Esophagus squamous epithelium (tissue), 5 donors: ENCODE measurements at places on chromosomes 5 and 9. TPM values are rescaled to one million over a fixed set of nuclear protein-coding genes. Genes with fewer than 3 reads are reported as not detected.
A peak's percentile ranks its signal among the peaks of the same experiment; 100 is the strongest.

DNA sequence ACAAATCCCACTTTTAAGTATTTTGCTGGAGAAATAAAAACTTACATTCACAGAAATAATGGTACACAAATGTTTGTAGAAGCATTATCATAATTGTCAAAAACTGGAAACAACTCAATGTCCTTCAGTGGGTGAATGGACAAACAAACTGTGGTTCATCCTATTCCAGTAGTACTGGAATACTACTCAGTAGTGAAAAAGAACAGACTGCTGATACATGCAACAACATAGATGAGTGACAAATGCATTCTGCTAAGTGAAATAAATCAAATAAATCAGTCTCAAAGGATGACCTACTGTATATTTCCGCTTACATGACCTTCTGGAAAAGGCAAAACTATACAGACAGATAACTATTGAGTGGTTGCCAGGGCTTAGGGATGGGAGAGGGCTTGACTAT is 114.1 kb downstream of the ANKRD55 start:
- H3K36me3 ChIP-seq, result no peaks in the 10 kb centered on the region
- H3K4me3 ChIP-seq, result no peak overlapping the region
- peaks cover 10% of the 10 kb centered on the region for H3K4me1 ChIP-seq
- DNase-seq, result no peak
- no peak overlapping the region for H3K27ac ChIP-seq

DNA sequence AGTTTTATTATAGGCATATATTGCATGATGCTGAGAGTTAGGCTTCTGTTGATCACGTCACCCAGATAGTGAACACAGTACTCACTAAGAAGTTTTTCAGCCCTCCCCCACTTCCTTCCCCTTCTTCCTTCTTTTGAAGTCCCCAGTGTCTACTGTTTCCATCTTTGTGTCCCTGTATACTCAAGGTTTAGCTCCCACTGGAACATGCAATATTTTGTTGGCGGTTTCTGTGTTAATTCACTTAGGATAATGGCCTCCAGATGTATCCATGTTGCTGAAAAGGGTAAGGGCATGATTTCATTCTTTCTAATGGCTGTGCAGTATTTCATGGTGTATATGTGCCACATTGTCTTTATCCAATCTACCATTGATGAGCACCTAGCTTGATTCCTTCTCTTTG is 764.3 kb downstream of the MTRR start:
- no peaks in the 10 kb centered on the region for H3K4me1 ChIP-seq
- no peaks in the 10 kb centered on the region for H3K27me3 ChIP-seq
- no peaks in the 10 kb centered on the region for H3K36me3 ChIP-seq
- no peak overlapping the region for H3K27ac ChIP-seq

DNA sequence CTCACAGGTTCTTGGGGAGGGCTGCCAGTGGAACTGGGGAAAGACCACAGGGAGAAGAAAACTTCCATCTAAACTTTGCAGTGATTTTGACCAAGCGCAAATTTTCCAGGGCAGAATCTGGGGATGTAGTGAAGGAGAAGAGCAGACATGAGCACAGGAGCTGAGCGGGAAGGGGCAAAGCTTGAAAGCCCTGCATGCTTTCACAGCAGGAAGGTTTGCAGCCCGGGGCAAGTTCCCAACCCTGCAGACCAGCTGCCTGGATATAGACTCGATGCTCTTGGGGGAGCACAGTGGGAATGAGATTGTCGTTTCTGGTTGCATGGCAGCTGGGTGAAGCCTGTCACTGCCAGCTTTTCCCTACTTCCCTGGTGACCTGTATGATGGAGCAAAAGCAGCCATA is 276.8 kb upstream of the RORB start:
- no peaks in the 10 kb centered on the region for H3K36me3 ChIP-seq
- DNase-seq, result no peak
- H3K4me3 ChIP-seq, result no peak overlapping the region
- no peaks in the 10 kb centered on the region for H3K27me3 ChIP-seq
- no peak overlapping the region for H3K27ac ChIP-seq

DNA sequence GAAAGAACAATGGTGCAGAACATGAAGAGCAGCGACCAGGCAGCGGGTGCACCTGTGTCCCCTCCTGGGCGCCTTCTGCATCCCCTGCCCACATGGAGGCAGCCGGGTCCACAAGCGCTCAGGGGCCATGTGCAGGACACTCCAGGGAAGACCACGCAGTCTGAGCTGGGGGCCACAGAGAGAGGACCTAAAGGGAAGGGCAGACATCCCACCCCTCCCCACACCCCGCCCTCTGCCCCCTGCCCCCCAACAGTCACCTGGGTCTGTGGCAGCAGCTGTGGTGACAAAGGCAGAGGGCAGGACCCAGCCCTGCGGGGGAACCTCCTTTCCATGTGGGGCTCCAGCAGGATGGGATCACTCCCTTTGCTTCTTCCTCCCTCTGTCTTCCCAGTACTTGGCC is 805.7 kb downstream of the CDH9 start:
- no peaks in the 10 kb centered on the region for H3K4me1 ChIP-seq
- H3K27me3 ChIP-seq, result no peaks in the 10 kb centered on the region
- H3K36me3 ChIP-seq, result no peaks in the 10 kb centered on the region
- DNase-seq, result no peak

- DNase-seq, result no peak
- H3K27ac ChIP-seq, result no peak overlapping the region
- no peaks in the 10 kb centered on the region for H3K36me3 ChIP-seq
- peaks cover 60% of the 10 kb centered on the region for H3K4me1 ChIP-seq
- no peak overlapping the region for H3K4me3 ChIP-seq
These were observed 123.4 kb upstream of the RETREG1 start for GRCh38 chr5:16740066-16740810.

DNA sequence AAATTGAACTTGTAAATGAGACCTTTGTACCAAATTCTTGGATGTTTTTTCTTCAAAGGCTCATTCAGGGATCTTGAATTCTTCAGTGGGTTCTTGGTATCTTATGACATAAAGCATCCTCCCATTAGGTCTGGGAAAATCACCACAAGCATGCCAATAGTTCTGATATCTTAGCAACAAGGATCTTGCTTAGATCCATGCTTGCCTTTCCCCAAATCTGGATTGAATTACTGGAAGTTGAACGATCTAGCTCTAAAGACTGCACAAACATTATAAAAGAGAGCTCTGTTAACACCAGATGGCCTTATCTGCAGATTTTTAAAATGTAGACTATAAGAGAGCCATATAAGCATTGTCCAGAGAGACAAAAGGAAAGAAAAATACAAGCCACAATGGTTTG is 266.3 kb downstream of the RAB3C start:
- H3K4me1 ChIP-seq, result no peaks in the 10 kb centered on the region
- no peak for DNase-seq
- H3K36me3 ChIP-seq, result no peaks in the 10 kb centered on the region
- no peak overlapping the region for H3K4me3 ChIP-seq

GRCh38 chr5:168728546-168729211 is 149.5 kb upstream of the PANK3 start:
- DNase-seq, result no peak
- H3K27me3 ChIP-seq, result peaks cover 7% of the 10 kb centered on the region
- H3K4me1 ChIP-seq, result no peaks in the 10 kb centered on the region
- no peak overlapping the region for H3K4me3 ChIP-seq

GRCh38 chr5:82821846-82822633 is 255.2 kb downstream of the TMEM167A start:
- H3K4me3 ChIP-seq, result no peak overlapping the region
- no peaks in the 10 kb centered on the region for H3K4me1 ChIP-seq
- no peaks in the 10 kb centered on the region for H3K27me3 ChIP-seq
- H3K27ac ChIP-seq, result no peak overlapping the region
- DNase-seq, result no peak
- H3K36me3 ChIP-seq, result no peaks in the 10 kb centered on the region

DNA sequence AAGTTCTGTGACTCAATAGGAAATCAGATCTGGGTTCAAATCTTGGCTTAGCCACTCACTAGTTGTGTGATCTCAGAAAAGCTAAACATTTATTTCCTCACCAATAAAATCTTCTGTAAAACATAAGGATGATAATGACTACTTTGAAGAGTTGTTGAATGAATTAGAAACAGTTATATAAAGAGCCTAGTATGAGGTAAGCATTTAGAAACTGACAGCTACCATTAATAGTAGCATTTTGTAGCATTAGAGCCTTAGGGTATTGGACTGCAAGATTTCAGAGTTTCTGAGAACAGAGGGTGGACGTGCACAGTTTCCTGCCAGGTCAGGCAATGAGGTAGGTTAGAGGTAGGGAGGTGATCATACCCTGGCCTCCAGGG is 293.2 kb downstream of the CWC27 start:
- no peaks in the 10 kb centered on the region for H3K36me3 ChIP-seq
- no peak for DNase-seq
- peaks cover 3% of the 10 kb centered on the region for H3K4me1 ChIP-seq
- no peaks in the 10 kb centered on the region for H3K27me3 ChIP-seq
- H3K4me3 ChIP-seq, result no peak overlapping the region

- no peaks in the 10 kb centered on the region for H3K4me1 ChIP-seq
- H3K36me3 ChIP-seq, result no peaks in the 10 kb centered on the region
- H3K4me3 ChIP-seq, result no peak overlapping the region
- H3K27ac ChIP-seq, result no peak overlapping the region
These were observed 215.8 kb upstream of the DAB2 start for GRCh38 chr5:39640552-39640951.

- H3K4me1 ChIP-seq, result peaks cover 8% of the 10 kb centered on the region
- H3K36me3 ChIP-seq, result no peaks in the 10 kb centered on the region
- no peaks in the 10 kb centered on the region for H3K27me3 ChIP-seq
- DNase-seq, result no peak
These were observed 38.6 kb upstream of the NFIB start for GRCh38 chr9:14352503-14352902.

- peaks cover 17% of the 10 kb centered on the region for H3K36me3 ChIP-seq
- peak overlapping the region; percentile 59 for H3K27ac ChIP-seq
- no peak overlapping the region for H3K4me3 ChIP-seq
- H3K4me1 ChIP-seq, result no peaks in the 10 kb centered on the region
- no peak for DNase-seq
- H3K27me3 ChIP-seq, result no peaks in the 10 kb centered on the region
These were observed 52.5 kb upstream of the PTGS1 start for GRCh38 chr9:122318284-122318683.

DNA sequence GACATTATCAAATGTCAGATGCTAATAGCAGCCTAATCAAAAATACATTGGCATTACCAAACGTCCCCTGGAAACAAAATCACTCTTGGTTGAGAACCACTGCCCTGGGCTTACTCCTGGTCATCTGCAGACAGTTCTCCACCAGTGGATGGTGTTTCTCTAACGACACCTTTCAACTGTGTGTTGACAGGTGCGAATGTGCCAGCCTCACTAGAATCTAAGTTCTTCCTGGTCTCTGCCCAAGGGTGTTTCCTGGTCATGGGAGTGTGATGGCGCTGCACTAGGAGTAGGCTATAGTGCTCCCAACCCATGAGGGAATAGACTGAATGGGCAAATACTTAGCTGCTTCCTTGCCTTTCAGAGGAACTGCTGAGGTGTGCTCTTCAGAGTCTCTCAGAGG is 105.9 kb downstream of the MRPS27 start:
- no peak overlapping the region for H3K27ac ChIP-seq
- DNase-seq, result no peak
- peaks cover 5% of the 10 kb centered on the region for H3K36me3 ChIP-seq
- H3K27me3 ChIP-seq, result no peaks in the 10 kb centered on the region

DNA sequence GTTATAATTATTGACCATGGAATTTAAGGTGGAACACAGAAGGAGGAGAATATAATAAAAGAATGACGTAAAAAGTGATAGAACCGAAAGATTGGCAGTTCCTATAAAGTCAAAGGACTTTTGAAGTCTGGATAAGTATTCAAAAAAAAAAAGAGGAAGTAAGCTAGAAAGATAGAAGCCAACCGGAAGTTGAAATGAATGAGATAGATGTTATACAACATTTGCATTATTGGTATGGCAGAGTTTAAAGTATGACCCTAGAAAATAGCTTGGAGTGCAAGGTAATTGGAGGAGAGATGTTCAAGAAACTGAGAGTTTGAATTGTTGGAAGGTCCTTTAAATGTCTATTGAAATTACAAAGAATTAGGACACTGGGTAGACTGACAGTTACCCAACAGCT is 293.6 kb downstream of the FER start:
- H3K36me3 ChIP-seq, result no peaks in the 10 kb centered on the region
- H3K4me1 ChIP-seq, result no peaks in the 10 kb centered on the region
- H3K27ac ChIP-seq, result no peak overlapping the region
- DNase-seq, result no peak

DNA sequence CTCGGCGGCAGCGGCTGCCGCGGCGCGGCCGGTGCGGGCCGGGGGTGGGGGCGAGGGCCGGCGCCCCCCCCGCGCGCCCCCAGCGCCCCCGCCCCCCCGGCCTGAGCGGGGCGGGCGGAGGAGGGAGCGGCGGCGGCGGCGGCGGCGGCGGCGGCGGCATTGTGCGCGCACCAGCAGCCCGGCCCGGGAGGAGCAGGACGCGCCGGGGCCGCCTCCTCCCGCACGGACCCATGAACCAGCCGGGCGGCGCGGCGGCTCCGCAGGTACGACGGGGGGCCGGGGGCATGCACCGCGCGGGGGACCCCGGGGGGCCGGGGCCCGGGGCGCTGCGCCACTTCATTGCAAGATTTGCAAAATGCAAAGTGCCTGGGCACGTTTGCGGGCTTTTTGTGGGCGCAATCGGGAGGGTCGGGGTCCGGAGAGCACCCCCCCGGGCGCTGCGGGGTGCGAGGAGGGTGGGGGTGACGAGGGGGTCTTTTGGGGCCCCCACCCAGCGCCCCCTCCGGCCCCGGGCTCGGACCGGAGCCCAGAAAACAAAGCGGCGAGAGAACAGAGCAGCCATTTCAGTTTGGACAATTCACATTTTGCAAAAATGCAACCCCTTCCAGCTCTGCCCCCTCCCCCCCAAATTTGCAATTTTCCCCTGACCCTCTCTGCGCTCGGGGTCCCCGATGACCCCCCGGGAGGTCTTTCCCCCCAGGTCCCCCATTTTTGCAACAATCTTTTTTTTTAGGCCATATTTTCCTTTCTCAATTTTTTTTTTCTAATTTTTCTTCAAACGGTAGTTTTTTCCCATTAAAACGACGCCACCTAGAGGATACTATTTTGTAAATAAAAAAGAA is at the start of gene ZNF618:
TSS of gene ZNF618 (plus strand) at position 159 of the 842 bp plus-strand sequence. CDS start at position 231, 72 bp downstream.
- peak within 1 kb of the TSS; percentile 61 for H3K27ac ChIP-seq
- H3K27me3 ChIP-seq, result no peaks in the 10 kb centered on the region
- peak within 1 kb of the TSS; percentile 78 for H3K4me3 ChIP-seq
- no peaks in the 10 kb centered on the region for H3K4me1 ChIP-seq
- no peak for DNase-seq
- H3K36me3 ChIP-seq, result no peaks in the 10 kb centered on the region

GRCh38 chr5:56172241-56172640 is 60.9 kb downstream of the ANKRD55 start:
- no peaks in the 10 kb centered on the region for H3K36me3 ChIP-seq
- H3K27ac ChIP-seq, result no peak overlapping the region
- H3K27me3 ChIP-seq, result no peaks in the 10 kb centered on the region
- DNase-seq, result no peak

GRCh38 chr5:174356536-174356935 is 311.0 kb downstream of the NSG2 start:
- H3K27me3 ChIP-seq, result no peaks in the 10 kb centered on the region
- H3K36me3 ChIP-seq, result no peaks in the 10 kb centered on the region
- H3K4me3 ChIP-seq, result no peak overlapping the region
- no peak for DNase-seq
- H3K27ac ChIP-seq, result no peak overlapping the region

Gene SERF1A
- 0.83 TPM for total RNA-seq

Gene SLC45A2
- not detected for total RNA-seq

Gene CMYA5
- total RNA-seq, result 1.2 TPM

Gene UHRF2
- 30.5 TPM for total RNA-seq

Gene ACTBL2
- total RNA-seq, result not detected

Gene PLEKHG4B
- total RNA-seq, result 0.19 TPM

Gene SLC36A3
- total RNA-seq, result not detected
